Stimulated activated naive CD4-positive, alpha-beta T cell treated with Interleukin-2 at 50 U/mL for 16 hours (primary cell): ENCODE measurements at places on chromosomes 13 and 19.

DNA sequence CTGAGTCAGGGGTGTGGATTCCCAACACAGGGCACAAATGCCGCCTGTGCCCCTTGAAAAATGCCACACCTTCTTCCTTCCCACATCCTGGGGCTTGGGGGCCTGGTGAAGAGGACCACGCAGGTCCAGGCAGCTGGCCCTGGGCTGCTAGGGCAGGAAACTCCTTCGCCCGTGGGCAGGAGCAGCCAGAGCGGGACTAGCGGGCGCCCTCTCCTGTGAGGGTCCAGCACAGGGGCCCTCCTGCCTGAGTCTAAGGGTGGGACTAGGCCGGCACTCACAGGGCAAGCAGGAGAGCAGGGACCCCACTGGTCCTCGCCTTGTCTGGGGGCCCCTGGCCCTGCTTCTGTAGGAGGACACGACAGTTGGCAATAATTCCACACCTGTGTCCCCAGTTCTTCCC is 7.5 kb upstream of the CEBPA start:
- no peak for DNase-seq

GRCh38 chr19:54137699-54138488 is at the start of gene CNOT3:
Gene CNOT3, plus strand, starts transcription at chr19:54137762. Its CDS starts 5,217 bp downstream, at chr19:54142979.
- DNase-seq: peak; percentile 17

DNA sequence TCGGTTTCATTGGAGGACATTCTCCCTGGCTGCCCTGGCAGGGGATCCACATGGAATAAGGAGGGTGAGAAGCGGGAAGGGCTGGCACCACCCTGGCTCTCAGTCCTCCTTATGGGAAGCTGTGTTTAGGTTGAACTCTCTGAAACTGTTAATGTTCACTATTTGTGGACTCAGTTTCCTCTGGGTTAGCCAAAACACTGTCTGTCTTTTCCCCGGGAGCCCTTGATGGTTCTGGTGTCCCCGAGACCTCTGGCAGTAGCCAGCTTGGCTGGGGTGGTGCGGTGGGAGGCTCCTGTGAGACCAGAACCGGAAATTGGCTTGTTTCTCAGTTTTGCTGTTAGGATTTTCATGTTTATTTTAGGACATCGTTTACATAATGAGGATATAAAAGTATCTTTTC is 48.3 kb upstream of the TEX29 start:
- no peak for DNase-seq

GRCh38 chr19:38120471-38121025 is 103.5 kb downstream of the DPF1 start:
- no peak for DNase-seq

DNA sequence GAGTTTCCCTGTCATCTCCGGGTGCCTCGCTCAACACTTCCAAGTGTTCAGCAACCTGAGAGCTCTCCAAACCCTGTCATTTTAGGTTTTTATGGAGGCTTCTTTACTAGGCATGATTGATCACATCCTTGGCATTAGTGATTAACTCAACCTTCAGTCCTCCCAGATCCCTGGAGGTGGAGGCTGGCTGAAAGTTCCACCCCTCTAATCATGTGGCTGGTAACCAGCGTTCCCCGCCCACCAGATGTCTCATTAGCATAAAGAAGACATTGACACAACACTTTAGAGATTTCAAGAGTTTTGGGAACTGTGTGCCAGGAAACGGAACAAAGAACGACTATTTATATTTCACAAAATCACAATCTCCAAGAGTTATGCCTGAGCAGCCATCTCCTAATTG is 71.1 kb upstream of the RGCC start:
- no peak for DNase-seq

DNA sequence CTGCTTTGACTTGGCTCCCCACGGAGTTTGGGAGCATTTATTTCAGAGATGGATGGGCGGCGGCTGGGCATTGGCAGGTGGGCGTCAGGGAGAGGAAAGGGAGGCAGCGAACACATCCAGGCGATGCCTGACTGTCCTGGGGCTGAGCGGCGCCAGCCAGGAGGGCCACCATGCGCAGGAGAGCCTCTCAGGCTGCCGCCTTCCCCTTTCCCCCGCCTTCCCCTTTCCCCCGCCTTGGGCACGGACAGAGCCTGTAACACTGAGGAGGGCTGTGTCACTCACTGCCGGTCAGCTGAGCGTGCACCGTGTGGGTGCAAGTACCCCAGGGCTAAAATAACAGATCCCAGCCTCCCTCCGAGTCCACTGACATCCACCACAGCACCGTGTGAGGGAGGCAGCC is 11.4 kb downstream of the MCF2L start:
- DNase-seq: no peak

- DNase-seq: no peak
These were observed 9.0 kb downstream of the MLLT1 start for GRCh38 chr19:6270822-6271221.

- peak; percentile 69 for DNase-seq
These were observed 14.4 kb downstream of the CAPN12 start for GRCh38 chr19:38729653-38730469.

- no peak for DNase-seq
These were observed 39.3 kb upstream of the RGCC start for GRCh38 chr13:41418027-41418426.

DNA sequence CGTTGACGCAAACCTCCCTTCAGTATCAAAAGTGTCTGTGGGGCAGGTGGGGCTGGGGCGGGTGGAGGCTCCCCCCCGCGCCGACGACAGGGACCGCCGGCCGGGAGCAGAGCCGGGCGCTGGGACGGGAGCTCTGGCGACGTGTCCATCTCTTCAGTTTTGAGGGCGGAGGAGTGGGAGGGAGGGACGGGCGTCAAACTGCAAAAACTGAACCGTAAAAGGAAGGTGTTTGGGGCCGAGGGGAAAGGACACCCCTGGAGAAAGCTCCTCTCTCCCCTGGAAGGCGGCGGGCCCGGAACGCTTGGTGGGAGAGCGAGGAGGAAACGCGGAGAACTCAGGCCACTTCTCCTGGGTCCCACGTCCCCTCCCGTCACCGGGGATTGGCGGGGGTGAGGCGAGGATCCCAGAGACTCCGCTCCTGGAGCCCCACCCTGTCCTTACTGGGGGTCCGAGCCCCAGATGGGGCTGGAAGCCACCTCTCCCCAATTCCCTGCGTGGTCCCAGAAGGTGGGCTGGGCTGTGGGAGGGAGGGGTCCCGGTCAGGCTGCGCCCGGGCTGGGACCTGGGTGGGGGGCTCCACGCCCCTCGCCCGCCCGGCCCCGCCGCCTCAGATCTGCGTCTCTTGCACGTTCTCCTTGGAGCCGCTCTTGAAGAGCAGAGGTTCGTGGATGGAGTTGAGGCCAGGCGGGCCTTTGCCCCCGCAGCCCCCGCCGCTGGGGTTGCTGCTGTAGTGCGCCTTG is 3.4 kb upstream of the ASPDH start:
- no peak for DNase-seq

- peak; percentile 50 for DNase-seq
These were observed 25.7 kb downstream of the SLC8A2 start for GRCh38 chr19:47445937-47446402.

DNA sequence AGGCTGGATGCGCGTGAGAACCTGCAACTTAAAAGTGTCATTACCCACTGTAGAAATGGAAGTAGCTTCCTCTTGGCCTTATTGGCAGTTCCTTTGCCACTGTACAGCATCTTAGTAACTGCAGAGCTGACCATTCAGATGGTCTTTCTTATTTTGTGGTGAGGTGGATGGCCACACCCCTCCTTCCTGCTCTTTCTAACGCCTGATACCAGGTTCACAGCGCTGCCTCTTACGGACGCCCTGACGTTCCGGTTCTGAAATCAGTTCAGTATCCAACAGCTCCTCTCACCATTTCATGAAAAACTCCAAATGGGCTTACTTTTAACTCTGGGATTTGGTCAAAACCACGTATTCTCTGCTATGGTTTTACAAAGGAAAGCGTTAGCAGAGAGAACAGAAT is 134.6 kb downstream of the ATP11A start:
- DNase-seq: no peak

DNA sequence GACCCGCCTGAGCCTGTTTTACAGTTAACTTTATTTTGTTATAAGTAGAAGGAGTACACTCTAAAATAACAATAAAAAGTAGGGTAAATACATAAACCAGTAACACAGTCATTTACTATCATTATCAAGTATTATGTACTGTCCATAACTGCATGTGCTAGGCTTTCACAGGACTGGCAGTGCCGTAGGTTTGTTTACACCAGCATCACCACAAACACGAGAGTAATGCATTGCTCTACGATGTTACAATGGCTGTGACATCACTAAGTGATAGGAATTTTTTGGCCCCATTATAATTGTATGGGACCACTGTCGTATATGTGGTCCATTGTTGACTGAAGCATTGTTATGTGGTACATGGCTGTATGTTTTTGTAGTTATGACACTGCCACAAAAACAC is 41.3 kb upstream of the SLC7A9 start:
- DNase-seq: no peak

DNA sequence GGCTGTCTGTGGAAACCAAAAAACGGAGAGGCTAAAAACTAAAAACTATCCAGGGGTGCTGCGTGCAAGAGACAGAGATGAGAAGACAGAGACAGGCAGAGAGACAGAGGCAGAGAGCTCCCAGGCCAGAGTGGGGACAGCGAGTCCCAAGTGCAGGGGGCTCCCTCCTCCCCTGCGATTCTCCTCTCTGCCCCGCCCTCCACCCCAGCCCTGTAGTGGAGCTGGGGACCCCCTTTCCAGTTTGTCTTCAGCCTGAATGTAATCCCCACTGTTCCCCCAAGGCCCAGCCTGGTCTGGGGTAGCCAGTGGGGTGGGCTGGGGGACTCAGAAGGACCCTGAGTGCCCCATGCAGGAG is 2.0 kb downstream of the NFIC start:
- no peak for DNase-seq

GRCh38 chr13:68214691-68215415 is 984.7 kb upstream of the PCDH9 start:
- DNase-seq: no peak

DNA sequence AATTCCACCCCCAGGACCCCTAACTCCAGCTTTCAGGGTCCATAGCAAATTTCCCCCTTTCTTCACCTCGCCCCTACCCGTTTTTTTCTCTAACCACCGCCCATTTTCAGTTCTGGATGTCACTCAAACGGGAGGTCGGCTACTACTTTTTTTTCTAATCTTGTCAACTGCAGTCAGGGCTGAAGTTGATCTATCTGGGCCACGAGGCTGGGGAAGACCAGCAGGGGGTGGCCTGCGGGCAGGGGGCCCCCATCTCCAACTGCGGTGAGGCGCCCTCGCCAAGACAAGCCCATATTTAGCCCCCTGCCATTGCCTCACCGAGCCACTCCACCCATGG is 748 bp downstream of the LHFPL6 start:
- no peak for DNase-seq

GRCh38 chr13:86846501-86846900 is 824.7 kb upstream of the SLITRK5 start:
- DNase-seq: no peak

DNA sequence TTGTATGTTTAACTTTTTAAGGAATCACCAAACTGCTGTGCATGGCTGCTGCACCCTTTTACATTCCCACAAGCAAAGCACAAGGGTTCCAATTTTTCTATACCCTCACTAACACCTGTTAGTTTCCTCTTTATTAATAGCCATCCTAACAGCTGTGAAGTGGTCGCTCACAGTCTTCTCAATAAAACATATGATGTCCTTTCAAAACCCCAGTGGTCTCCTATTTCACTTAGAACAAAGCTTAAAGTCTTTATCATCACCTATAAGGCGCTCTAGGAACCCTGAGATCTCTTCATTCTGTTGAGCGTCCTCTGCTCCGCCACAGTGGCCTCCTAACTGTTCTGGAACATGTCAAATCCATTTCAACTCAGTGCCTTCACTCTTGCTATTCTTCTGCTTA is 400.5 kb downstream of the KLF12 start:
- DNase-seq: no peak
